ENCODE measurements at places on chromosomes 4 and X.

DNA sequence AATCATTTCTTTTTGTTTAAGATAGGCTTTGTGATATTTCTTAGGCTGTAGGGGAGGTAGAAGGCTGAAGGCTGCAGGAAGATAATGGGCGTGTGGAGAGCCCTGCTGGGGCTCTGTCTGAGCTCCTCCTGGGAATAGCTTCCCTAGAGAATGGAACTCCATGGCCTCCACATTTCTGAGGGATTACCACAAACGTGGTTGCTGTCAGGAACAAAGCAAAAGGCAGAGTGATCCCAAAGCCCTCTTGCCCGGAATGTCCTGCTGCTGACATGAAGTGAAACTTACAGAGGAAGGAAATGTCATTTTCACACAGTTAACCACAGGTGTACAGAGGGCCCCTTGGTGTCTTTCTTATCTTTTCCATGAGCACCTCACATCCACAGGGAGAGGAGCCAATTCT lies 89.3 kb downstream of the DDIT4L start:
- peak; percentile 7 for DNase-seq

- DNase-seq, result no peak
Measured at GRCh38 chr4:166400270-166400894, 527.3 kb downstream of the TLL1 start.

- DNase-seq, result no peak
Measured at GRCh38 chr4:68176500-68176899, 46.8 kb upstream of the TMPRSS11F start.

GRCh38 chrX:71253253-71254091 lies 468 bp downstream of the ZMYM3 start:
- peak; percentile 40 for DNase-seq

- no peak for DNase-seq
Measured at GRCh38 chr4:145681518-145681917, 1.6 kb downstream of the C4orf51 start.

- peak; percentile 31 for DNase-seq
Measured at GRCh38 chr4:14783011-14783877, 219.0 kb upstream of the CPEB2 start.

DNA sequence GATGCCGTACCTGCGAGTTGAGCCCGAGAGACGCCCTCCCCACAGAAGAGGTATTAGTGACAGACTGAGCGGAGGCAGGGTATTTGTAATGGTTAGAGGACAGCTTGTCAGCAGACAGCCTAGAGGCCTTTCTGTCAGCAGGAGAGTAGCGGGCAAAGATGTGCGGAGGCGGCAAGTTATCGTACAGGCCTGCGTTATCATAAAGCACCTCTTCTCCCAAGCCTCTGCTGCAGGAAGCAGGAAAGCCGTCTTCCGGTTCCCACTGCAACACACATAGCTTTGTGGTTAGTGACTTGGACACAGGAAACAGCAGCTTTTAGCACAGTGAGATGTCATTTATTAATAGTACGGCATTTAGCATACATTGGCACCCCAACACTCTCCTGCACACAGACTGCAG lies 158.3 kb downstream of the AFAP1 start:
- DNase-seq, result peak; percentile 90

DNA sequence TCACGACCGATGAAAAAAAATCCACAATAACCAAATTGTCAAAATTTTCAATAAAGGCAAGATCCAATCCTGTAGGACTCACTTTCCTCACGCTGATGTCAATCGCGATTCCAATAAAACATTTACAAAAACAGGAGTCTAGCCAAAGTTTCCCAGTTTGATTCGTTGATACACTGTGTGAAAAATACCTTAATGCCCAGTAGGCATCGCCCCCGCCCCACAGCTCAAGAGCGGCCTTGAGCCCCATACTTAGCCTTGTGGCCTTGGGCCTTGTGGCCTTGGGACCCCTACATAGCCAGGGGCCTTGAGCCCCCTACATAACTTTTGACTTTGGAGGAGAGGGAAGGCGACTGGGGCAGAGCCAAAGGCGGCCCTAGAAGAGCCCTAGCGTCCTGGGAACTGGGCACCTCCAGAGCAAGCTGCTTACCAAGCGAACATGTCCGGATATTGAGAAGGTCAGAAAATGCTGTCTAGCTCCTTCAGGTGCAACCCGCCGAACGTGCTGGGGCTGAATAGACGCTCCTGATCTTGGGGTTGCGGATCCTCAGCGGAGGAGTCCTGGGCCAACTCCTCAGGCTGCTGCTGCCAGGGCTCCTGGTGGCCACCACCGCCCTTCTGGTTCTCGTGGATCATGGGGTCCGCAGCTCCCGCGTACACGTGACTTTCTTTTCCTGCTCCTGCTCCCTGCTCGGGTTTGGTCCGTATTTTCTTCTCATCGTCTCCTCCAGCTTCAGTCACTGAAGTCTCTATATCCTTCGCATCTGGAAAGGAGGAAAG lies 62.9 kb downstream of the RHOXF2B start:
- no peak for DNase-seq

DNA sequence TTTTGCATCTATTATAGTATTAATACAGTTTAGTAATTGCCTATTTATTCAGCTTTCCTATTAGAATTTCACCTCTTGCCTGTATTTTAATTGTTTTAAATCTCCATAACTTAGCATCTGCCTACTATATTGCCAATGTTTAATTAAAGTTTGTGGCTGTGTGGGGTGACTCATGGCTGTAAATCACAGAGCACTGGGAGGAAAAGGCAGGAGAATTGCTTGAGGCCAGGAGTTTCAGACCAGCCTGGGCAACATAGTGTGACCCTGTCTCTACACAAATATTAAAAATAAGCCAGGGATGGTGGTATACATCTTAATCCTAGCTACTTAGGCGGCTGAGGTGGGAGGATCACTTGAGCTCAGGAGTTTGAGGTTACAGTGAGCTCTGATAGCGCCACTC lies 14.5 kb upstream of the CCSER1 start:
- no peak for DNase-seq

- DNase-seq, result peak; percentile 66
Measured at GRCh38 chrX:56813318-56813837, 84.3 kb downstream of the NBDY start.

GRCh38 chr4:996030-996996 lies 3.1 kb upstream of the SLC26A1 start:
- no peak for DNase-seq

DNA sequence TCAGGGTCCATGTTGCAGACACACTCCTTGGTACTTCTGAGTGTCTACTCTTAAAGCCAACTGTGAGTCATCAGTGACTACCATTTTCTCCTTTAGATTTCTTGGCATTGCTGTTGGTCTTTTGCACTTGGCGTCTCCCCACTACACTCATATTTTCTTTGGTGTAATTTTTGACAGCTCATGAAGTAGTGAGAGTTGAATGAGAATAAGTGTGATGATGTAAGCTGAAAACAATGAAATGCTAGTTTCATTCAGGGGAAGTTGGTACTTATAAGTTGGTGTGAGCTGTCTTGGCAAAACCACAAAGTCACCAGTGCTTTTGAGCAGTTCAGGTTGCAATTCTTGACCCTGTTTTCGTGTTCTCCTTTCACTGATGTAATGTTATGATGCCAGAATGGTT lies 142.9 kb upstream of the ARX start:
- no peak for DNase-seq

- no peak for DNase-seq
Measured at GRCh38 chrX:71579136-71579989, 1.1 kb downstream of the GCNA start.

DNA sequence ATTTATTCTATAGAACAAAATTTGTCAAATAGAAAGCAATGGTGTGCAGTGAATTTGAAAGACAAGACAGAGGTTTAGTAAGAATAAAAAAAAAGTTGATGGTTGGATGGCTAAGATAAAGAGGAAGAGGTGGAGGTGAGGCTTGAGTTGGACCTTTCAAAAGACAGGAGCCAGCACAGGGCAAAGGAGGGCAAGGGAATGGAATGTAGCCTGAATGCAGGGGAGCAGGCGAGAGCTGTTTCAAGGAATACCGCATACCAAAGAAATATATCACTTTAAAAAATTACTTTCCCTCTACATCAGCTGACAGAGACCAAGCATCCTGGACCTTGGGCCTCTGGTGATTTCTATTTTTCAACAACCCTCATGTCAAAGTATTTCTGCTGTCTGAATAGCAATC lies 38.0 kb upstream of the CXXC4 start:
- DNase-seq, result no peak

DNA sequence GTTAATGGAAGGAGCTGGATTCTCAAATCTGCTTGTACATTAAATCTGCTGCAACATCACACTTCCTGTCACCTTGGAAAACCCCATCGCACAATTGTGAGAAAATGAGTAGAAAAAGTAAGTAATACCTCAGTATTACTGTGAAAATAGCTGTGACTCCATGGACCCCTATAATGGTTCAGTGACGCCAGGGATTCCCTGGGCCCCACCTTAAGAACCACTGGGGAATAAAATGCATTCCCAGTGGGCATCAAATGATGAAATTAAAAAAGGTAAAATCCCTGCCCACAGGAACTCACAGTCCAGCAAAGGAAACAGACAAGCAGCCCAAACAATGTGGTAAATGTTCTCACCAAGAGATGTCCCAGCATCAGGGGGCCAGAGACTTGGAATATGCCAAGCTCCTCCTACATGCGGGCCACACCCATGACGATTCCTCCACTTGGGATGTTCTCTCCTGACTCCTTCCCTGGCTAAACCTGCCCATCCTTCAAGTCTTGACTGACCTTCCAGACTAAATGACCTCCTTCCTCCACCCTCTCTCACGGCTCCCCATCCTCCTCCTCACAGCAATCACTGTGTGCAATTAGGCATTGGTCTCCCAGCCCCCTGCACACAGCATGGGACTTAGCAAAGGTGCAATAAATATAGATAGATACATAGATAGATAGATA lies 2.6 kb downstream of the EVC2 start:
- no peak for DNase-seq

- DNase-seq, result no peak
Measured at GRCh38 chr4:11209826-11210225, 218.9 kb downstream of the HS3ST1 start.

DNA sequence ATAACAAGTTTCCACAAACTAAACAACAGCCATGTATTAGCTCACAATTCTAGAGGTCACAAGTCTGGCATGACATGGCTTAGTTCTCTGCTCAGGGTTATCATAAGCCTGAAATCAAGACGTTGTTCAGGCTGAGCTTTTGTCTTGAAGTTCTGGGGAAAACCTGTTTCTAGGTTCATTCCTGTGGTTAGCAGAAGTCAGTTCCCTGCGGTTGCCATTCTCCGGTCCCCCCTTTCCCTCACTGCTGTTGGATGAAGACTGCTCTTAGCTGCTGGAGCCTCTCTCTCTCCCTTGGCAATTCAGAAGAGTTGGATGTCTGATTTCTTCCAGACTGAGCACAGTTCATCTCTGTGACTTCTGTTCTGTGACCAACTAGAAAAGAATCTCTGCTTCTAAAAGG lies 962.6 kb downstream of the PCDH7 start:
- no peak for DNase-seq

DNA sequence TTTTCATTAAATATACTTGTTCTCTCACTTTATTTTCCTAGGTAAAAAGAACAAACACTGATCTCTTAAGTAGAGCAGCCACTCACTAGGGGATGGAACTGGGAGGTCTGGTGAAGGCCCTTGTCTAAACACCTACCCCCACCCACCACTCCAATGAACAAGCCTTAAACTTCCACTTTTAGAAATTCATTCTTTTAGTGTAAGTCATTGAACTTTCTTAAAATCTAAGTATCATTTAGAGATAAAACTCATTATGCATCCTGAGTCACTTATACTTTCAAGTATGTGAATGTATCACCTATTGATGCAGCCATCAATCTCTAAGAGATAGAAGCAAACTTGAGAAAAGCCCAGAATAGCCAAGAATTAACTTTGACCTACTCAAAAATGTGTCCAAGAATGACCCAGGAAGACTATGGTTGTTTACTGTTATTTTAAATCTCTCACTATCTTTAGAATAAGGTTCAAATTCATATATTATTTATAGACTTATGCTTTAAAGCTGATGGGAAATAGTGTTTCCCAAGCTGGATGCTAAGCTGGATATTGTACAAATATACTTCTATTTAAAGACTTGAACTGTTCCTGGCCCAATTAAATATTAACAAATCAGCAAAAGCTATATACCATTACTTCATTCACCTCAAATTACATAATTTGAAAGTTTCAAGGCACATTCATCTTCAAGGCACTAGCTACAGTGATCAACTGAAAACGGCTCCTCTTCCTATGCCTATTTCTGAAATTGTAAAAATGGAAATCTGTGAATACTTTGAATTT lies 49.5 kb downstream of the CAMK2D start:
- no peak for DNase-seq

- no peak for DNase-seq
Measured at GRCh38 chrX:18461431-18461830, 36.0 kb downstream of the CDKL5 start.

- DNase-seq, result peak; percentile 34
Measured at GRCh38 chrX:119266364-119266995, 30.4 kb downstream of the PGRMC1 start.

DNA sequence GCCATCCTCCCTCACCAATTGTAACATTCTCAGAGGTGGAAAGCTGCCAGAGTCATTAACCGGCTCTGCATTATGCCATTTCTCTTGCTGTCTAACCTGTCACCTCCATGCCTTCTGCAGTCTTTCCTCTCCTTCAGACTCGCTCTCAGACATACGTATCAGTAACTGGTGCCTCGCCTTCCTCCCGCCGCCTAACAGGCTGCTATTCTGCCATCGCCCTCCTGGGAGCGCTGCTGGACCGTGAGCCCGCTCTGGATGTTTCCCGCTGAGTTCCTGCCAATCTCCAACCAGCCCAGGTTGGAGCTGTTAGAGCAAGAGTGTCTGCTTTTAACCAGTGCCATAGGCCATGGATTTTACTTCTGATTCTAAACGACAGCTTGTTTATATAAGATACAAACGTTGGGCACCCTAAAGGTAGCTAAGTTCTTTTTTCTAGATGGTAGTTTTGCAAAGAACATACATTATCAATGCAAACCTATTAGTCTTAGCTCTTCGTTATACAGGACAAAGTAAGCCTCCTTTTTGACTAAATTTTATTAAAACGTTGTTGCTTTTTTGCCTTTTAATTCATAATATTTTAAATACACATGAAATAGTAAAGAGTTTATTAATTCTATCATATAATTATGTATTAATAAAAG lies 59.5 kb upstream of the NEIL3 start:
- peak; percentile 58 for DNase-seq

GRCh38 chr4:174549721-174550120 lies 27.4 kb upstream of the HPGD start:
- DNase-seq, result peak; percentile 6

GRCh38 chr4:106796876-106797275 lies 239.2 kb downstream of the DKK2 start:
- DNase-seq, result peak; percentile 60

GRCh38 chr4:128450326-128451120 lies 162.9 kb upstream of the PGRMC2 start:
- peak; percentile 56 for DNase-seq

DNA sequence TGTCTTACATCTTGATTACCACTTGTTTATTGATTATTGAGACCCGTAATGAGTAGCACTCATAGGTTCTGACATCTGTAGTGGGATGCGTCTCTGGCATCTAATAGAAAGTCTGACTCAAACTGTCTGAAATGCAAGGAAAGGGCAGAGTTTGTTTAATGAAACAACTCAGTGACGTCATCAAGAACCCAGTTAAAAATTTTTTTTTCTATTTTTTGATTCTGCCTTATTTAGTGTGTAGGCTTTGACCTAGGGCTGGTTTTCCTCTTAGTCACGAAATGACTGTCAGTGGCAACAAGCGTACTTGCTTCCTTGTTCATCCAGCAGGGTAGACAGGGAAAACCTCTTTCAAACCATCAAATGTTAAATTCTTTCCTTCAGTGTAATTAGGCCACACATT lies 3.1 kb upstream of the CDKL5 start:
- DNase-seq, result peak; percentile 94
